ENCODE measurements at places on chromosomes 5 and 9.

DNA sequence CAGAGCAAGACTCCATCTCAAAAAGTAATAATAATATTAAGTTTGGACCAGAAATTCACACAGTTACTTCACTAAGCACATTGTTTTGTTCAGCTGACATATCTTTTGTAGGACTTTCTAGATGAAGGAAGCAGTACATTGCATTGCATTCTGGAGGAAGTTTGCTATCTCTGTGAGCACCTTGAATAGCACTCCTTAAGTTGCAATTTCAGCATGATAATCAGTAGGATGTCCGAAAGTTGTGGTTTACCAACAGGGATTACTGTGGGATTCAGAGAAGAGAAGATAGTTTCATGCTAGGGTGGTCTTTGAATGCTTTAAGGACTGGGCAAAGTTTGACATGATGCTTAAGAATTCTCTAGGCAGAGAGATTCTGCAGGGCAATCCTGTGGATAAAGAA is 18.4 kb upstream of the TTC23L start:
- no peak for DNase-seq

GRCh38 chr9:73073337-73074175 is 78.1 kb upstream of the ANXA1 start:
- DNase-seq: no peak

DNA sequence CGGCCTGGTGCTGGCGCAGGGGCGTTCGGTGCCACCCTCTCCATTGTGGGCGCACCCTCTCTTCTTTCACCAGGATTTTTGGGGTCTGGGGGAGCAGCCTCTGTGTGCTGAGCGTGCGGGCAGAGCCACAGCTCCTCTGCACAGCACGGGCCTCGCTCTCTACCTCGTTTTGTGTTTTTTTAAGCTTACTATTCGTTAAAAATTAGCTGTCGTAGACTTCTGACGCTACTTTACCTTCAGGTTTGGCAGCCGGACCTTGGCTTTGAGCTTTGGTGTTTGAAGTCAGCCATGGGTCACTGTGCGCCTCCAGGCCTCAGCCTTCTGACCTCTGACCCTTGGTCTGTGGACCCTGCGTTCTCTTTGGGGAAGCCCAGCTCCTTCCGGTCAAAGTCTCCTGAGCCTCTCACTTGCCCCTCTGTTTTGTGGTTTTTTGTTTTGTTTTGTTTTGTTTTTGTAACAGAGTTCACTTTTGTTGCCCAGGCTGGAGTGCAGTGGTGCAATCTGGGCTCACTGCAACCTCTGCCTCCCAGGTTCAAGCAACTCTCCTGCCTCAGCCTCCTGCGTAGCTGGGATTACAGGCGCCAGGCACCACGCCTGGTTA is 88.2 kb upstream of the CACNA1B start:
- no peak for DNase-seq

DNA sequence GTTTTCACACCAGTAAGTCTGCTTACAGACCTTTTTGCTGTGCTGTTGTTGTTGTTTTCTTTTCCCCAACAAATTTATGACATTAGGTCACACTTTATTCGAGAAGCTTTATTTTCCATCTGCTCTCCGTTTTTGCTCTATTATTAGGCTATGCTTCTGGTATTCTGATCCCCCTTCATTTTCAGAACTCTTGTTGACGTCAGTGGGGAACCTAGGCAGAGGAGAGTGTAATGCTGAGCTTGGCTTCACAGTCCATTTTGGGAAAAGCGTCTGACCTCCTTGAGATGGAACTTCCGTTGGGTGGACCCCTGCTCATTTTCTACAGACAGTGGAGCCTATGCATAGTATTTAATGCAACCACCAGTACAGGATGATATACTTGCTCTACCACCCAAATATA is 387.9 kb upstream of the MEF2C start:
- no peak for DNase-seq

GRCh38 chr5:58318468-58318867 is 141.4 kb downstream of the PLK2 start:
- no peak for DNase-seq

- DNase-seq: no peak
These were observed 10.5 kb downstream of the EXD3 start for GRCh38 chr9:137412431-137412830.

DNA sequence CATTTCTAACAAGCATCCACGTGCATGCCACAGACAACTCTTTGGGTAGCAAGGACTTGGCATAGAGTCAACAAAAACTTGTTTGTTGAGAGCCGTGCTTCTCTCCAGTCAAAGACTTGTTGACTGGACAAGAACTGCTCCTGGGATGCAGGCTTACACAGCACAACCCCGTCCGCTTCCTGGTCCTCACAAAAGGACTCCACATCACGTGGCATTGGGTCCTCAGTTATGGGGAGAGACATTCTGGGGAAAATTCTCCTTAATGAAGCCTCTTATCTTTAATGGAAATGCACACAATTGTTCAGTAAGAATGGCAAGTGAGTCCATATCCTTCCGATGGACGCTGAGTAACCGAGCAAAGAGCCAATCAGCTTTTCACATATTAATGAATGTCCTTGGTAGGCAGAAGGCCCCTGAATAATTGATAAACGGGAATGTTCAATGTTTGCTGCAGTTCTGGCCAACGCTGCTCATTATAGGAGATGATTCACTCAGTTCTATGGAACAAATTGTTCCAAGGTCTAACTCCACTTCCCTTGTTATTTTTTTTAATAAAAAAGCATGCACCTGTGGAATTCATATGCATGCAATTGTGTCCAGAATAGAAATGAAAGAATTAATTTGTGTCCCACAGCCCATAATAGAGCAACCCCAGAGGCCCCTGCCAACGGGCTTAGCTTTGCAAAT is 97.0 kb upstream of the ZNF366 start:
- no peak for DNase-seq

DNA sequence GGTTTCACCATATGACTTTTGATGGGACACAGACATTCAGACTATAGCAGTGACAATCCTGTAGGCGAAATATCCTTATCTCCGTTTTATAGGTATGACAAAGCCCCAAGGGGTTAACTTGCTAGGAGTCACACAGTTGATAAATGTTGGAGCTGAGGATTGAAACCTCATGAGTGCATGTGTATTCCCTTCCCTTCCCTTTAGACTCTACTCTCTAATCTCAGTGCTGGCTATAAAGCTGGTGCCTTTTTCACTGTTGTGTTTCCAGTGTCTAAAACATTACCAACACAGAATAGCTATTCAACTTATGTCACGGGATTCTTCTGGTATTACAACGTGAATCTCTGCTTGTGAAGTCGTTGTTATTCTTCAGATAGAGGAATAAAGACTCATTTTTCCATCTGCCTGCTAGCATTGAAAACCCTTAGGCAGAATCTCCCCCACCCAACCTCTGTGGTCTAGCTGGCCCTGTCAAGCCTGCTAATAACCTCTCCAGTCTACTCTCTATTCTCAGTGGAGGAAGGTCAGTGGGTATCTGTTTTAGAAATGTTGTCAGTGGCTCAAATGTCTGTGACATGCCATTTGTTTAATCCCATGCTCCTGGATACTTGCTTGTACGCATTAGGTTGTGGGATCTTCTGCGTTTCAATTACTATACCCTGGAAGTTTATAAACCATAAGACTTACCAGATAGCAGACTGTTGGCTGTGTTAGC is 121.2 kb downstream of the TLE4 start:
- DNase-seq: no peak

GRCh38 chr5:155957884-155958283 is 369.1 kb upstream of the SGCD start:
- DNase-seq: no peak

DNA sequence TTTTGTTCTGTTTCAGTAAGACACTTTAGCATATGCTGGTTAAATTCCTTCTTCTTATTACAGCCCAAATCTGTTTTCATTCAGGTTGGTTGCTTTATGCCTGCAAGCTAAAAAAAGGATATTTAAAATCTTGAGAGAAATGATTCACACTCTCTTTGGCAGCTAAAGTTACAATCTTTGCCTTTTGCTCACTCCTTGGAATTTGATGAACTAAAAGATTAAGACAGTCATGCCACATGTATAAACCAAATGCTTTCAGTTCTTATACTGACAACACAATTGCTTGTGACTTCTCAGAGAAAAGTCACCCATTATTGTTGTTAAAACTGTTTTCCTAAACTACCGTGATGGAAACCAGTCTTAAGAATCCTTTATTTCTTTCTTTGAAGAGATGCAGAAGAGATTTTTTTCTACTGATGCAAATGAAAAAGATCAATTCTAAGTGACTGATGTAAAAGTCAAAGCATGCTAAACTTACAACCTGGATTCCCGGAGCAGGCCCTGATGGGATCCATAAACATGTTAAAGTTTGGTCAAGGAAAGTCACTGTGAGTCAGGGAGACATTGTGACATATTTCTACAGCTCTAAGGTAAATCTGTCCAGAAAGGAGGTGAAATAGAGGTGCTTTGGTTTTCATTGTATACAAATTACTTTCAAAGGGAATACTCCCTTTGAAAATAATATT is 144.2 kb upstream of the CDH10 start:
- no peak for DNase-seq

- no peak for DNase-seq
These were observed 73.1 kb upstream of the SAP30L start for GRCh38 chr5:154372661-154373060.
